ENCODE measurements at places on chromosomes 5 and 9.
A peak's percentile ranks its signal among the peaks of the same experiment; 100 is the strongest.

DNA sequence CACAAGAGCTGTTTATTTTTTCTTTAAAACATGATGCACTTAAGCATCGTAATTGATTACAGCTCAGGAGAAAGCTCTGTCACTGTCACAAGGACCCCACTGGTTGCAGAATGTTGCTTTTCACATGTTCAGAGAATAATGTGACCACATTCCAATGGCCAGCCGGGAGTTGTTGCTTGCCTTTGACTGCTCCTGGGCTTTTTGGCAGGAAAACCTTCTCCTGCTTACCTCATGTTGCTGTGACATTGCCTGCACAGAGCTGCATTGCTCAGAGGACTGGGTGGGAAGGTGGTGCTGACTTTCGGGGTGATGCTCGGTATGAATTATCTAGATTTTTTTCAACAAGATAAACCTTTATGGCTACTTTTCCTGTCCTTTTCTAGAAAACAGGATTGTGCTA is 88.2 kb downstream of the PALM2AKAP2 start:
- DNase-seq = no peak

- DNase-seq = no peak
These were observed 25.5 kb upstream of the FBXW11 start for GRCh38 chr5:172031894-172032461.

GRCh38 chr5:152400846-152401245 is 4.2 kb downstream of the NMUR2 start:
- no peak for DNase-seq

- no peak for DNase-seq
These were observed 44.7 kb upstream of the NDFIP1 start for GRCh38 chr5:142063878-142064331.

DNA sequence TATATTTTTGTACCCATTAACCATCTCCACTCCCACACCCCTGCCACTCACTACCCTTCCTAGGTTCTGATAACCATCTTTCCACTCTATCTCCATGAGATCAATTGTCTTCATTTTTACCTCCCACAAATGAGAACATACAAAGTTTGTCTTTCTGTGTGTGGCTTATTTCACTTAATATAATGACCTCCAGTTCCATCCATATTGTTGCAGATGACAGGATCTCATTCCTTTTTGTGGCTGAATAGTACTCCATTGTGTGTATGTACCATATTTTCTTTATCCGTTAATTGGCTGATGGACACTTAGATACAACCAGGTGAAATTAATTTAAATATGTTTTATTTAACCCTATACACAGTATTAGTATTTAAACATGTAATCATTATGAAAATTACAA is 552.9 kb downstream of the PDE4D start:
- DNase-seq = no peak

DNA sequence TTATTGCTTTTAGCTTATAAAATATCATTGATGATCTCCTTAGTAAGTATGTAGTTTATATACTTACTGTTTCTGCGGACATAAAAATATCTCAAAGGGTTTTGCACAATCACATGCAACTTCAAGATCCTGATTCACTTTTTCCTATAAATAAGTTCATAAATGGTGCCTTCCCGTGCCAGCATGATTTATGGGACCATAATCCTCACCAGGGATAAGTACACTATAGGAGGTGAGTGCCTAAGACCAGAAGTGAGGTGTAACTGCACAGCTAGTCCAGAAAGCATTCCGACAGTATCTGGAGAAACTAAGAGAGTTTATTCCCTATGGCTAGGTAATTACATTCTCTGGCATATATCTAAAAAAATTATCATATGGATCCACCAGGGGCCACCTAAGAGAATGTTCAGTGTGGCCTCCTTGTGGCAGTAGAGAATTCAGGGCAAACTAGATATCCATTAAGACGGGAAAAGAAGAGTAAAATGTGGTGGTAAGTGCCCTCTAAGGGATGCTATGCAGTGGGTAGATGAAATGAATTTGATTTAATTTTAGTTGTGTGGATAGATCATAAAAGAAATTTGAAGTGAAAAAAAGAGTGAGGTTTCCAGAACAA is 402.5 kb upstream of the SLC24A2 start:
- DNase-seq = no peak

DNA sequence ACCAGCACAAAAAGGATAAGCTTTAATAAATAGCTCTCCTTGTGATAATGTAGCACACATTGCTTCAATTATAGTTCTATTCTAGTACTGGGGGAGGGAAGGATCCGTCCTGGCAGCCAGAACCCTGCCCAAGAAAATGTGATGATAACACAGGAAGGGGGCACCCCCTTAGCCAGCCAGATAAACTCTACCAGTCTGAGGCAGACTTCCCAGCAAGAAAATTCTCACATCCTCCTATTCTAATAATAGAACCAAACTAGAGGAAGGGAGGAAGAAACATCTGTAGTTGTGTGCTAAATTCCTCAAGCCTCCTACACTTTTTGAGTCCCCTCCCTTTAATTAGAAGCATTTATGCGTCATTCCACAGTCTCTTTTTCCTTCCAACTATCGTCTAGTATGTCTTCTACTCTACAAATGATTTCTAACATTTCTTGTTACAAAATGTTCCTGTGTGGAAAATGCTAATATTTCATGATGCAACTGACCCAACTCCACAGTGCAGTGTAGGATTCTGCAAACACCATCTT is 261.0 kb downstream of the SEMA5A start:
- no peak for DNase-seq

GRCh38 chr5:178839319-178839704 is 20.4 kb upstream of the ZNF354B start:
- peak; percentile 5 for DNase-seq

DNA sequence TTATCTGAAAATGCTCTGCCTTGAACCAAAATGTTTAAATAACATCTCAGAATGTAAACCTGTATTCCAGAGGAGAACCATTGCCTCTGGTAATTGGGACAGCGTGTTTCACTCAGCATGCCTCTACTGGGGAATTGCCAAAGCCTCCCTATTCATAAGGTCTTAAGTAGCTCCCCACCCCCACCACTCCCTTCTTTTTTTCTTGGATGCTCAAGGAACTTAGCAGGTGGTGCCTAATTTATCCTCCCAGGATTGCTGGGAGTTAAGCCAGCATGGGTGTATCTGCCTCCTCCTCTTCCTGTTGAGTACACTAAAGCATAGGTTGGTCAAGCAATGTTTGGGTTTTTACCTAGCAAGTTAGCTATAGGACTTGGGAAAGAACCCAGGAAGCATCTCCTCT is 220.2 kb downstream of the DMAC1 start:
- DNase-seq = no peak

GRCh38 chr5:142053426-142054151 is 40.8 kb upstream of the GNPDA1 start:
- DNase-seq = no peak

GRCh38 chr9:35737143-35737542 is 4.7 kb downstream of the CREB3 start:
- no peak for DNase-seq

DNA sequence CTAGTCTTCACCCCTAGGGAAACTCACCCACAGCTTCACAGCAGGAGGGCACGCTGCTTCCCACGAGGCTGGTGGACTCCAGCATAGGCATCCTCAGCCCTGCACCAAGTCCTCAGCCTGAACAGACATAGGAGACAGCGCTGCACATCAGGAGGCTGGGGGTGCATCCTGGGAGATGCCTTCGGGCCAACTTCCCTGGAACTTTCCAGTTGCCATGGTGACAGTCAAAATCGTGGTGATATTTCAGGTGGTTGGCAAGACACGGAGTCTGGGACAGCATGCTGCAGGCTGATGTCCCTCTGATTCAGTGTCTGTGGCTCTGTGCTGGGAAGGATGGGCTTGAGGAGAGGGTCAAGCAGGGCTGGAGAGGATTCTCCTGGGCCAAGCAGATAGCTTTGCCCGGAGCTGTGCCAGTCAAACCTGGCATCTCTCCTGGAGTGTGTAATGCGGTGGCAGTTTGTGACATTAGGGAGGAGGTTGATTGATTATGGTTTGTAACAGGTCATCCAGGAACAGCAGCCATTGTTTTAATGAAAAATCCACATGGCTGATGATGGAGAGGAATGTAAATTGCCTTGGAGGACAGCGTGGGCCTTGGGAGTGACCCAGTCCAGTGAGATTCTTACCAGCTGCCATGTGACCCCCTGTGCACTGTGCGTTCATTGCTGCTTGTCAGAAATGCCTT is 35.6 kb upstream of the SEMA4D start:
- no peak for DNase-seq

- no peak for DNase-seq
These were observed 169.3 kb downstream of the PAX5 start for GRCh38 chr9:36864491-36865410.

- DNase-seq = no peak
These were observed 166.1 kb upstream of the ADRA1B start for GRCh38 chr5:159750226-159750625.

DNA sequence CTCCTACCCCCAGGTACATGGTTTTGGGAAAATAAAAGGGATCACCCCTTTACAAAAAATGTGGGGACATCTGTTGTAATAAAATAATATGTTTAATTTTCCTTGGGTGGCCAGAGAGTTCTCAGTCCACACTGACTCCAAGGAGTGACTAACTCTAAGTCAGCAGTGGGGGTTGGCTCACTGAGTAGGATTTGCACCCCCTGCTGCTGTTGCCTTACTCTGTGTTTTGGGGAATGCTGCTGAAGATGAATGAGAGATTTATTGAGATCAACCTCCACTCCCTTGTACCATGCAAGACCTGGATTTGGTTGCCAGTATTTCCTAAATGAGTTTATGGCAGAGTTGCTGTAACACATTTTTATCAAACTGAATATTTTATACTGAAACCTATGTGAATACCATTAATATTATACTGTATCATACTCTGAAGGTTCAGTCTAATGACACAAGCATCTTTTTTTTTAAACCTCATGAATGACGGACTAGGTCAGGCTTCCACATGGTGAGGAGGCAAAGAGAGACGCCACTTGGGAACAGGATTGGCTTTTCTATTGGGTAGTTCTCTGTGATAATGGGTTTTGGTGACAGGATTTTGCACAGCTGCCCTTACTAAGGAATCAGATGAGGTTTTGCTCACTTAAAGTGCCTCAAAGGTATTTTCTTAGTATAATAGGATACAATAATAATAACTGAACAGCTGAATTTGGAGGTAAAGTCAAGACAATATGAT is 121.3 kb upstream of the OSMR start:
- no peak for DNase-seq

DNA sequence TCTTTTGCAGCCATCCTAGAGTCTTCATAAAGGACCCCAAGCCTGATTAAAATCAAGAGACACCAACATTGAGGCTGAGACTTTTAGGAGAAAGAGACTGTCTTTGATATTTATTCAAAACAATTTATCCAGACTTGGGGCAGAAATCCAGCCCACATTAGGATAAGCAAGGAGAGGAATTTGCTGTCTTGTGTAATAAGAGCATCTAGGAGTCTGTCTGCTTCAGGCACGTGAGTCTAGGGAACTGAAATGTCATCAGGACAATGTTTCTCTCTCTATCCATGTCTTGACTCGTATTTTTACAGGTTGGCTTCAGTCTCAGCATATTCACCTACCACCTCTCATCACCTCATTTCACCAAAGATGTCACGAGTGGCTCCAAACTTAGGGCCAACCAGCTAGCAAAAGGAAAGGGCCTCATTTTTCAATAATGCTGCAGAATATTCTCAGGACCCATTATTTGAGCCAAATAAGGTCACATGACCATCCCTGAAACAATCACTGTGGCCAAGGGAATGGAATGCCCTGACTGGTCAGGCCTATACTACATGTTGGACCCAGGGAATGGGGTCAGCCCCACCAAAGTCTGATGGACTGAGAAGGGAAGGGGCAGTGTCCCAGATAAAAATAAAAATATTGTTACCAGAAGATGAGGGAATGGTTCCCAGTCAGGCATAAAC is 70.3 kb upstream of the SAP30L start:
- no peak for DNase-seq

GRCh38 chr9:35687972-35688557 is 1.7 kb downstream of the TPM2 start:
- no peak for DNase-seq

DNA sequence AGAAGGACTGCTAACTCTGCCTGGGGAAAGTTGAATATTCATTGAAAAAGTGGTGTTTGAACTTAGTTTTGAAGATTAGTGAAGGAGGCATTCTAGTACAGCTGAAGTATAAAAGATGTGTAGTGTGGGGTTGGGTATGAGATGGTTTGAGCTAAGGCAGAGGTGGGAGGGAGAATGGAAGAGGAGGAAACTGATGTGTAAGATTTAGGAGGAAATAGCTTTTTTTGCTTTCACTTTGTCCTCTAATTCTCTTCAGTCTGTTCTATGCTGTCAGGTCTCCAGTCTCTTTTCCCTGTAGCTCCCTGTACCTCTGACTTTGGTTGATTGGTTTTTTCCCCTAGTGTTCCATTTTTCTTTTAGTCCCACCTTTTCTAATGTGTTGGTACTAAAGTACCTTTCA is 9.0 kb downstream of the CREBRF start:
- DNase-seq = no peak

DNA sequence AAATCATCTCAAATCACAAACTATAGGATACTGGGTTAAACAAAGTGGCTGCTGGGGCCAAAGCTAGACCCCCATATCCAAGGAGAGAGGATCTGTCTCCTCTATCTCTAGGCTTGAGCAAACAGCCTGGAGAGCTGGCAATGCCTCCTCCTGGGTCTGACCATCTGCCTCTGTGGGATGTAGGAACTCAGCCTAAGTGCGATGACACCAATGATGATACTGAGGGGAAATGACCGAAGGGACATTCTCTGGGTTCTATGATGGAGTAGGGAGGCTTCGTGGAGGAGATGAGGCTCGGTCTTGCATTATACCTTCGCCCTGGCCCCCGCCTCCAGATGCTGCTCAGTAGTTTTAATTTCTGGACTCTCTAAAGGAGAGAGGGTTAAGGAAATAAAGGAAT is 9.3 kb upstream of the SPATA24 start:
- no peak for DNase-seq

GRCh38 chr9:108386859-108387384 is 468.9 kb downstream of the ACTL7B start:
- DNase-seq = no peak

DNA sequence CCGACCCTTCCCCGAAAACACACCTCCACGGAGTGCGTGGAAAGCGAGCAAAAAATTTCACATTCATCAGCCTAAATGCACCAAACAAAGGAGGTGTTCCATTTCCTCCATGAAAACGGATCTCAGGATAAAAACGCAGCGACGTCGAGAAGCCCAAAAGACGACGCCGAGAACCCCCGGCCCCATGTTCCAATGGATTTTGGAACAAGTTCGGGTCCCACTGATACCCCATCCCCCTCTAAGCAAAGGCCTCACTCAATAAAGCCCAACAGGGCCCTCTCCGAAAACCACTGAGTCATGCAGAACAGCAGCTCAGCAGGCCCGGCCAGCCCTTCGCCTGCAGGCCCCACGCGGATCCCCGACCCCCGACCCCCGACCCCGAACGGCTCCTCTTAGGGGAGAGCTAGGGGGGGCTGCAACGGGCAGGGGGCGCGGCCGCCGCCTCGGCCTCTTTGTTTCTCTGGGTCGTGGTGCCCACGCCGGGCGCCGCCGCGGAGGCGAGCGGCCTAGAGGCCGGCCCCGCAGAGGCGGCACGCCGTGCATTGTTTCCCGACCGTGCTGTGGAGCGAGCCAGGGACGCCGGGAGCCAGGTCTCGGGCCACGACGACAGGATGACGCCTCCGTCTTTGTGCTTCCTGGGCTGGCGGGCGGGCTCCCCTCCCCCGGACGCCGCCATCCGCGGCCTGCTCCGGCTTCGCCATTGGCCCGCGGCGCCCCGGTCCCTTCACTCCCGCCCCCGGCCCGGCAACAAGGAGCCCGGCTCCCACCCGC is 915 bp downstream of the ZFAND5 start:
- DNase-seq = peak; percentile 1

Data from stimulated activated CD4-positive, alpha-beta T cell treated with anti-CD3 and anti-CD28 coated beads, Interleukin-1b, Interleukin-23, amount 100 ng/mL, for 1 hour (primary cell).